ENCODE measurements at places on chromosomes 4 and X.
A peak's percentile ranks its signal among the peaks of the same experiment; 100 is the strongest.

GRCh38 chr4:7089213-7089986 lies 21.5 kb upstream of the GRPEL1 start:
- DNase-seq, result no peak

DNA sequence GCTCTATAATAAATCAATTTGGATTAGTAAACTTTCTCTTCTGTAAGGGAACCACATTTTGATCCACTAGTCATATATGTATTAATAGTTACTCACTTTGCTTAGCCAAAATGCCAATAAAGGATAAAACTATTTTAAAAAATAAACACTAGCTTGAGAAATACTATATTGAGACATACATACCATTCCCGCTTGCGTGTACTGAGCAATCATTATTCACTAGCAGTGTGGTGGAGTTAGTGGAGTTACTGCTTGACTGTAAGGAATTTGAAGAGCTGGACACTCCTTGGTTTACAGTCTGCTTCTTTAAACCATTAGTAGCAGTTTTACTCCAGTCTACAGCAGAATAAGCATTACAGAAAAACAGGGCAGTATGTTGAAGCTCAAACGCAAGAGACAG lies 10.8 kb upstream of the PHKA2 start:
- no peak for DNase-seq

GRCh38 chr4:168480931-168481611 lies 779 bp upstream of the DDX60L start:
- DNase-seq, result peak; percentile 68

- DNase-seq, result no peak
Measured at GRCh38 chrX:17788956-17789562, 51.8 kb downstream of the SCML1 start.

DNA sequence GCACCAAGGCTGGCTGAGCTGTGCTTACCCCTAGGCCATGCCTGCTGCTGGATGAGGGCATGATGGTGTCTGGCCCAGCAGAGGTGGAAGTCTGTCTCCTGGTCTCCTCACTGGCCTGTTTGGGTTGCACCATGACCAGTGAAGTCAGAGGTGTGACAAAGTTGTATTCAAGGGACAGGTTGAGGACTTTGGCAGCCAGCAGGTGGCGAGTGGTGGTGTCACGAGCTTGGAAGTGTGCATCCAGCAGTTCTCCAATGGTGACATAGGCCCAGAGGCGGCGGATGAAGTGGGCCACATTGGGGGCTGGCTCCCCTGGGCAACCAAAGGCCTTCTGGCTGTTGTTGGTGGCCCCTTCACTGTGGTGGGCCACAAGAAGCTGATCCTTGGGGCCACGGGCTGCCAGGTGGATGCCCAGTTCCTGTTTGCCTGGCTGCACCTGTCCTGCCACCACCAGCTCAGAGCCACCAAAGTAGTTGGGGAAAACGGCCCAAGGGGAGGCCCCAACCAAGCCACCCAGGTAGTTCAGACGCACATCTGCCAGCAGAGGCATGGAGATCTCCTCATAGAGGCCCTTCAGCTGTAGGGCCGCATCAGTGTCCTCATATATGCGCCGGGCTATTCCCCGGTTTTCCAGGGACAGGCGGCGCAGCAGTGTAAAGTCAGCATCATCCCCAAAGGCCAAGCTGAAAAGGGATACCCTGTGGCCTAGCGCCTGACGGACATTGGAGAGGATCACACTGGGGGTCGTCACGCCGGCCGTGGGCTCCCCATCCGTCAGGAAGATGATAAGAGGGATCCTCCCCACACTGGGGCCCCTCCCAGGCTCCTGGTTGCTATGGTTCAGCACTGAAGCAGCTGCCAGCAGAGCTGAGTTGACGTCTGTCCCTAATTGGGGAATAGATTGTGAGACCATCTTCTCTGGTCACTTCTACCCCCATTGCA lies 39.7 kb downstream of the ITIH6 start:
- no peak for DNase-seq

DNA sequence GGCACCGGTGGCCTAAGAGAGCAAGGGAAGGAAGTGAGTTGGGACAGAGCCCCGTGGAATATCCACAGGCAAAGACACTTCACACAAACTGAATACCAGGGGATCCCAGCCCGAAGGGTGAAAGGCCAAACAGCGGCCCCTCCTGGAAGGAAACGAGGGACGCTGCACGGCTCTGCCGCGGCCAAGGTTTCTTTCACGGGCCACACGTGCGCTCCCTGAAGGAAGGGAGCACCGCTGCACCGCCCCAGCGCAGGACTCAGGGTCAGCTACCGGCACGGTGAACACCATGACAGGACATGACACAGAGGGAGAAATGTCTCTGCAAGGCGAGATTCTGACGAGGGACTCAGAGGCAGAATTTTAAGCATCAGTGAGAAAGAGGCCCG lies 31.5 kb upstream of the GTPBP6 start:
- DNase-seq, result no peak

DNA sequence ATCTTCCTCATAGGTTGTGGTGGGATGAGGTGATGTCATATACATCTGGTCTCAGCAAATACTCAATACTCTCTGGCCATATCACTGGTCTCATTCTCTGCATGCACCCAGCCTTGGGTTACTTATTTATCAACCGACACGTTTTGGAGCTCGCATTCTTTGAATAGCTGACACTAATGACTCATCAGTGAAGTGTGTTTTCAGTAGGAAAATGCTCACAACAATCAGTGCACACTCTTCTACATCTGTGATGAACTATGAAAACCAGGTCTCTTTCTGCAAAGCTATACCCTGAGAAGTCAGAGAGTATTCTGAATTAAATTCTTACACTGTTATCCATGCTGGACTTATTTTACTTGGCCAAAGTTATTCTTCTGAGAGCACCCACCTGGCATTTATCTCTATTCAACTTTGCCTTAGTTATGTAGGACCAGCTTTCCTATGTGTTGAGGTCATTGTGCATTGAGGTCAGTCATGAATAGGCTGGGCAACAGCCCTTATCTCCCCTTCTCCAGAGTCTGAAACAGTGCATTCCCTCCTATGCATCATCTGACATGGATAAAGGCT lies 58.7 kb upstream of the DHX15 start:
- no peak for DNase-seq

DNA sequence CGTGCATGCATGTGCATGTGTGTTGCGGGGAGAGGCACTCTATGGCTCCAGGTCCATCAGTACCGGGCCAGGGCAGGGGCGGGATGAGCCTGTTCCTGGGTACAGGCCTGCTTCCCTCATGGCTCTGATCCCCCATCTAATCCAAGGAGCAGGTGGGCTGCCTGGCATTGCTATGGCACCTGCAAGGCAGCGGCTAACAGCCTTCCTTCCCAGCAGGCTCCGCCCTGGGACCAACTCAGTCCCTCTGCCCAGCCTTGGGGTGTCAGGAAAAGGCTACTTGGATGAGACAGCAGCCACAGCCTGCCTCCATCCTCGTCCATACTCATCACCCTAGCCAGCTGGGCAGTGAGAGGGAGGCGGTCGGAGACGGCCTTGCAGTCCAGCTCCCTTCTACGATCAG lies 46.5 kb downstream of the PPP2R2C start:
- no peak for DNase-seq

GRCh38 chr4:31035761-31036160 lies 315.6 kb downstream of the PCDH7 start:
- DNase-seq, result no peak

DNA sequence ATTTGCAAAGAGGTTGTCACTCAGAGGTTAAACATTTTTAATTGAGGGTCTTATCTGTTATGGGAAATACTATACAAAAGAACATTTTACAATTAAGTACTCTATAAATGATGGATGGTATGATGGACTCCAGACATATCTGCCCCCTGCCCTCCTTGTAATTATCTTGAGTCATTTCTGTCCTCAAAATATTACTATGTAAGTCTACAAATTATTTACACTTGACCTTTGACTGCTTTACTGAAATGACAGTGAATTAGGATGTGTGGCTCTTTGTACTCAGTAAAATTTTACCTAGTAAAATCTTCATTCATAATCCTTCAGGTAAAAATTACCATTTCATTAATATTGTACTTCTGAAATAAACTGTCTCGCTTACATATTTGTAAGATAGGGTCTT lies 46.5 kb downstream of the USP9X start:
- no peak for DNase-seq

DNA sequence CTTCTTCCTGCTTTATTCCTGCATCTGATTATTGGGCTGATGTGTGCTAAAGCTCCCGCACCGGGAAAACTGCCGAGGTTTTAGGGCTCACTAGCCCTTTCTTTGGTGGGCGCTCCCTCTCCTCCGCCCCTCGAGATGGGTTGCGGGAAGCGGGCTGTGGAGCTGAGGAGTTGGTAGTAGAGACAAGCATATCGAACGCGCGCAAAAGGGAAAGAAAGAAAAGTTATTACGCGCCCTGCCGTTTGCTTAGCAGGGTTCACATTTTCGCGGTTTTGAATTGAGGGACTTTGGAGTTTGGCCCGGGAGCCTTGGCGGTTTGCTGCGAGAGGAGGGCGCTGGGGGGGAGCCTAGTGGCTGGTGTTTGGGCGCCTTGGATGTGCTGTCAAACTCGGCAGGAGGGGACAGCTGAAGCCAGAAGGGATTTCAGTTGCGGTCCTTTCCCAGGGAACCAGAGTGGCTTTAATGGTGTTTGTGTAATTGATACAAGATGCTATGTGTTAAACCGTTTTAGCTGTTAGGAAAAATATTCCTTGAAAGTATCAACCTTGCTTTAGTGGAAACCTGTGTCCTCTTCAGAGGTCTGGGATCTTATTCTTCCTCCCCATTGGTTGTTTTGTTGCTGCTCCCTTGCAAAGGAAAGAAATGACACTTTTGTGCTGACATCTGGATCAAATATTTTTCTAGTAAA lies 1.1 kb downstream of the GAB1 start:
- peak; percentile 13 for DNase-seq

GRCh38 chr4:22356987-22357596 lies 158.8 kb downstream of the ADGRA3 start:
- no peak for DNase-seq

GRCh38 chr4:139633661-139634060 lies 32.0 kb upstream of the MGST2 start:
- DNase-seq, result no peak

DNA sequence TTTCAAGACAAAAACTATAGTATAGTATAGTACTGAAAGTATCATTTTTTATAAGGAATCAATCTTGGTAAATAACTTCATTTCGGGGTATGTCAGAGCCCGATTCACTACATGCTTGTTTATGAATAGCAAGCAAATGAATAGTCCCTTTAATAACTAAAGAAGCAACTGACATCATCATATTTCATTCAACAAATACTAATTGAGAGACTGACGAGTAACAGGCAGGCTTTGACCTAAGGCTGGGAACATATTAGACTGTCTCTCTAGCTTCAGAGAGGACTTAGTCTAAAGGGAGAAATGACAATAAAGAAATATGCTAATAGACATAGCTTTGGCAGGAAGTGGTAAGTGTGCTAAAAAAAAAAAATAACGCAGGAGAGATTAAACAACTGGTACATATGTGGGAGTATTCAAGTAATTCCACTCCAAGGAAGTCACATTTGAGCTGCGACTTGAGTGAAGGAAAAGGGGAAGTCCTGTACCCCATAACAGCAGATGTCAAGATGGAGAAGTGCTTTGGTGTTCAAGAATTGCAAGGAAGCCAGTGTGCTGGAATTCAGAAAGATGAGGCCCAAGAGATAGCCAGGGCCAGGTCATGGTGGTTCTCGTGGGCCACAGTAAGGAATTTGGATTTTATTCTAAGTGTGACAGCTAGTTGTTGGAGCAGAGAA lies 284.9 kb downstream of the FBXO8 start:
- DNase-seq, result no peak

DNA sequence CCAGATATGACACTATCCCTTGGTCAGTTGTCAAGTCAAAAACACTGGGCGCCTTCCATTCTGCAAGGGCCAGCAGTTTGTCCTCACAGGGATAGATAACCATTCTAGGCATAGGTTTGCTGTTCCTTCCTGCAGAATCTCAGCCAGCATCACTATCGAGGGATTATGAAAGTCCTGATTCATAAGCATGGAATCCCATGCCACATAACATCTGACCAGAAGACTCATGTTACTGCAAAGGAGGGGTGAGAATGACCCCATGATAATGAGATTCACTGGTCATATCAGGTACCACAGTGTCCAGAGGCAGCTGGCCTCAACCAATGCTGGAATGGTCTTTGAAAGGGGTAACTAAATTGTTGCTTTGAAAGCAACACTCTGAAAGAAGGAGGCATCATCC lies 84.7 kb downstream of the OTC start:
- no peak for DNase-seq

- no peak for DNase-seq
Measured at GRCh38 chr4:42167709-42168108, 15.3 kb upstream of the BEND4 start.

DNA sequence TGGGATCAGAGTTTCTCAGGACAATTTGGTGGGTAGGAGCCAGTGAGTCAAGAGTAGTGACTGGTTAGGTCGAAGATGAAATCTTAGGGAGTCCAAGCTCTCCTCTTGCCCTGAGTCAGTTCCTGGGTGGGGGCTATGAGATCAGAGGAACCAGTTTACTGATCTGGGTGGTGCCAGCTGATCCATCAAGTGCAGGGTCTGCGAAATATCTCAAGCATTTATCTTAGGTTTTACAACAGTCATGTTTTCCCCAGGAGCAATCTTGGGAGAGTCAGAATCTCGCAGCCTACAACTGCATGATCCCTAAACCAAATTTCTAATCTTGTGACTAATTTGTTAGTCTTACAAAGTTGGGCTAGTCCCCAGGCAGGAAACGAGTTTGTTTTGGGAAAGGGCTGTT lies 1833.2 kb upstream of the PCDH7 start:
- no peak for DNase-seq

DNA sequence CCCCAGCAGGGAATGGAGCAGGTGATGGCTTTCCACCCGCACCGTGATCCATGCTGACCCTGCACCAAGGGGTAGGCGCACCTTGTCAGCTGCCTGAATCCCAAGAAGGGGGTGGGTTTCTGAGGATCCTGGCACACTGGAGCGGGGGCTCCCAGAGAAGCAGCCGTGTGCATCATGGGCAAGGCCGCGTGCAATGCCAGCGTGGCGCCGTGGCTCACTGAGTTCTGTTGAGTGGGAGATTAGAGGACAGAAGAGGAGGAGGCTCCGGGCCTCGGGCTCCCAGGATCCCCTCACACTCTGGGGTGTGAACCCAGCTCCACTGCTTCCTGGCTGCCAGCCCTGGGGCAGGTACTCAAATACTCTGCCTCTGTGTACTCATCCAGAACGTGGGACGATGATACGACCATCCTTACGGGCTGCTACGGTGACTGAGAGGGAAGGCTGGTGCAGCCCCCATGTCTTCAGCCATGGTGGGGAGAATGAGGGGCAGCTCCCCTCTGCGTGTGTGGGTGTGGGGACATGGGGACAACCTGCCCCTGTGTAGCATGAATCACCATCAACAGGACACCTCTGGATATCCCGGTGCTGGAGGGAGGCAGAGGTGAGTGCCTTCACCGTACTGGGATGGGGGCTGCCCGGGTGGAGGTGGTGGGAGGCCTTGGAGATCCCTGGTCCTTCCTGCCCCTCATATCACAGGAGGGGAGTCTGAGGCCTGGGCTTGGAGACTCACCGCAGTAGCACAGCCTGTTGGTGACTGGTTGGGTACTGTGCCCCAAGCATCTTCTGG lies 52.6 kb downstream of the CPZ start:
- no peak for DNase-seq

- DNase-seq, result no peak
Measured at GRCh38 chrX:120575379-120576114, 14.8 kb upstream of the CUL4B start.

GRCh38 chr4:84995386-84995785 lies 28.9 kb upstream of the WDFY3 start:
- DNase-seq, result no peak

- DNase-seq, result no peak
Measured at GRCh38 chr4:127048376-127049044, 584.2 kb upstream of the INTU start.

- DNase-seq, result no peak
Measured at GRCh38 chr4:121535351-121535750, 154.5 kb upstream of the QRFPR start.

- no peak for DNase-seq
Measured at GRCh38 chrX:97763391-97763790, 879.7 kb downstream of the RPA4 start.
